ENCODE measurements at places on chromosomes 1 and 21.

DNA sequence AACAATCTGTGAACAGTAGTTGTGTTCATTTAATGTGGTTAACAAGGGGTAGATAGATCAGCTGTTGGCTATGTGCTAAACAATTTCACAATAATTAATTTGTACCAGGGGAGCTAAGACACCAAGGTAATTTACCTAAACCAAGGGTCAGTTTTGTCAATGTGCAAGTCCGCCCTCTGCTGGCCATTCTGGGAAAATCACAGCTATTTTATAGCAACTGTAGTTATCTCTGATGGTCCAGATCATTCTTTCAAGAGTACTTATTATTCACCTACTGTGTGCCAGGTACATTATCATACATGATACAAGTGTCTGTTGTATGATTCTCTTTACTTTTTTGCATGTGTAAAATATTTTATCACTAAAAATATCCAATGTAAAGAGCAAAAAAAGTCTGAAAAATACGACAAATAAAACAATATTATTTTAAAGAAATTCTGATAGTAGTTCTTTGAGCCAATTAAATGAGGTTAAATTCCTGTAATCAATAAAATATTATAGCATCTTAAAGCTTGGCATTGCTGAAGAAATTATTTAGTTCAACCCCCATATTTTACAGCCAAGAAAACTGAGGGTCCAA lies 312.3 kb upstream of the FAM78B start:
- DNase-seq = peak; percentile 28

DNA sequence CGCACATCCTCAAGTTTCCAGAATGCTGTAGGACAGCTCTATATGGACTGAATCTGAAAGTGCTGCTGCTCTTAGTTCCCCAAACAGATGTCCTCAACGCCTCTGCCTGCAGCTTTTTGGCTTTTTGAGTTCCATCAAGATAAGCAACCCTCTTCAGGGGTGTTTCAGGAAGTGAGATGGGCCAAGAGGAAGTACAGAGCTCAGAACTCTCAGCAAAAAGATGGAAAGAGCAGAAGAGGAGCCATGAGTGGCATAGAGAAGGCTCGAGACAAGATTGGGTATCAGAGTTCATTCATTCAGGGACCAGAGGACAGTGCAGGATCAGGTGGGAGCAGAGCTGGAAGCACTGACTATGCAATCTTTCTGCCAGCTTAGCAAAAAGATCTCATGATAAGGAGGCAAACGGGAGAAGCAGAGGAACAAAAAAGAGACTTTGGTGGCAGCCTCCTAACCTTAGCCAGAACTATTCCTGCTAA lies at the start of the genes ADORA3 and TMIGD3:
Gene ADORA3 (minus strand): TSS at position 49 of the 476 bp plus-strand sequence. CDS start 279 bp downstream, outside the sequence.
Gene TMIGD3 (minus strand): TSS at position 49 of the 476 bp plus-strand sequence. CDS start 279 bp downstream, outside the sequence.
- DNase-seq = no peak

GRCh38 chr21:26843933-26844257 lies 1.3 kb downstream of the ADAMTS1 start:
- DNase-seq = peak; percentile 66

GRCh38 chr1:23558140-23558871 lies 995 bp downstream of the ID3 start:
- DNase-seq = peak; percentile 65

- peak; percentile 48 for DNase-seq
These were observed 60.3 kb downstream of the SLC45A1 start for GRCh38 chr1:8378178-8378577.

- DNase-seq = peak; percentile 86
These were observed 37.1 kb upstream of the ARHGEF10L start for GRCh38 chr1:17502326-17502778.

GRCh38 chr1:161771973-161772372 lies 5.9 kb downstream of the ATF6 start:
- no peak for DNase-seq

DNA sequence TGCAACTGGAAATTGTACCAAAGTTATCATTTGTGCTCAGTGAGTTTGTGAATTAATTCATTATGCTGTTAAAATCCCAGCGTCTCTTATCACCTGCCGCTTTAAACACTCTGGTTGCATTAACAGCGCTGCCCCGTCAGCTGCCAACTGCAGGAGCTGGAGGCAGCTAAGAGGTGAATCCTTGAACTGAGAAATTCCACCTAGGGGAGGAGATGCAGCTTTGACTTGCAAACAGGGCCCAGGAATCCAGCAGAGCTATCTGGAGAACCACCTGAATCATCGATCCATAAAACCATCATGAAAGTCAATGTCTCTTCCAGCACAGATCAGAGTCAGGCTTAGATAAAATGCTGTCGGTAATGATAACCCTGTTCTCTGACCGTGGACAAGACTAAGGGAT lies 140.7 kb upstream of the PTBP2 start:
- no peak for DNase-seq

DNA sequence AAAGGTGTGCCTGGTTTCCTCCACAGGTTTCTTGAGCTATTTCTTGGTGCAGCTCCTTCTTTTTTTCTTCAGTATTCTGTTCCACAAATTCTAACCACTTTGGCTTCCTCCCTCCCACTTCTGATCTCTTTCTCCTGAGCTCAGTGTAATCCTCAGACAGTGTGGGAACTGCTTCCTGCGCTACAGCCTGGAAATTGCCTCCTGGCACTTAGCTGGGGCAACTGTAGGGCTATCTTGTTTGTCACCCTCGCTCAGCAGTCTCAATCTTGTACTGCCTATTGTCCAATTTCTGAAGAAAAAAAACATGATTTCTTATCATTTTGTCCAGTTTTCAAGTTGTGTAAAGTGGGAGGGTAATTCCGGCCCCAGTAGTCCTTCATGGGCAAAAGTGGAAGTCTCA lies 24.0 kb upstream of the GALNT2 start:
- no peak for DNase-seq

DNA sequence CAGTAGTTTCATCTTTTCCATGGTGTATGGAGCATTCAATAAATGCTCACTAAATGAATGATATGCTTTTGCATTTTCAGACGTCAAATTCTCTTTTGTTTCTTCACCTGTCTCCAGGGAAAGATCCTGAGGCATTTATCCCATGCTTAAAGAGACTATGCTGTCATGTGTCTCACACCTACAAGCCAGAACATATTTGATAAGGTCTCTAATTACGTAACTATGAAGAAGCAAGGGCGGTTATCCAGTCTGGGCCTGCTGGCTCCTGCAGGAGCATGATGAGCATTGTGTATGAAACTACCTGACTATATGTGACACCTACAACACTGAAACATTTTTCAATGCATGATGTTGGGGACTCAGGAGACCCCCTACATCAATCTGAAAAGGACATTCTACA lies 51.8 kb downstream of the FBXO42 start:
- DNase-seq = no peak

- DNase-seq = no peak
These were observed 58.3 kb downstream of the ERI3 start for GRCh38 chr1:44296806-44297205.

DNA sequence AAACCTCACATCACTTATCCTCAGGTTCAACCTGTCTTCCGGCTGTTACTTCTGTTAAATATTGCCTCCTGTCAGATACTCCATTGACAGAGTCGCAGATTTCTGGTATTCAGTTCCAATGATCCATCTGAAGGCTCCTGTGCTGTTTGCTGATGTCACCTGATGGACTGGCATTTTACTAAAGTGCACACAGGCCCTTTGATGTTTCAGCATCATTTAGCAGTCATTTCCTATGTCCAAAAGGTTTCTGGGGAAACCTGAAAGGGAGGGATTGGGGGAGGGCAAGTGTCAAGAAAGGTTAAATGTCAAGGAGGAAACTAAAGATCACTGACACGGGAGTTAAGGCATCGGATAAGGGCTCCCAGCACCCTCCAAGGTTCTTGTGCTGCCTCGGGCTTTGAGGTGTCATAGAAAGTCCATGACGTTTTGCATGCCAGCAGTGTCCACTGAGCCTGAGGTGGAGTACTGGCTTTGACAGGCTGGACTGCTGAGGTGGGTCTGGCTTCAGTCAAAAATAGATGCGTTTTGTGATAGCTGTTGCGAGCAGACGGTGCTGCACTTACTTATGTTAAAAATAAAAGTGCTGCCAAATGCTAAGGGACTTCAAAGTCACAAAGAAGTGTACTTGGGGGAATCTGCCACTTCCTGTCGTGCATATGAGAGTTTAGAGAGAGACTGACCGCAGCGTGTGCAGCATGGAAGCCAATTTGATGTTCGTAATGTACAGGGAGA lies 30.8 kb downstream of the XCL2 start:
- no peak for DNase-seq

- DNase-seq = peak; percentile 69
These were observed 24.2 kb downstream of the ZBTB18 start for GRCh38 chr1:244075247-244075722.

- no peak for DNase-seq
These were observed 54.8 kb upstream of the SYNC start for GRCh38 chr1:32757213-32757895.

DNA sequence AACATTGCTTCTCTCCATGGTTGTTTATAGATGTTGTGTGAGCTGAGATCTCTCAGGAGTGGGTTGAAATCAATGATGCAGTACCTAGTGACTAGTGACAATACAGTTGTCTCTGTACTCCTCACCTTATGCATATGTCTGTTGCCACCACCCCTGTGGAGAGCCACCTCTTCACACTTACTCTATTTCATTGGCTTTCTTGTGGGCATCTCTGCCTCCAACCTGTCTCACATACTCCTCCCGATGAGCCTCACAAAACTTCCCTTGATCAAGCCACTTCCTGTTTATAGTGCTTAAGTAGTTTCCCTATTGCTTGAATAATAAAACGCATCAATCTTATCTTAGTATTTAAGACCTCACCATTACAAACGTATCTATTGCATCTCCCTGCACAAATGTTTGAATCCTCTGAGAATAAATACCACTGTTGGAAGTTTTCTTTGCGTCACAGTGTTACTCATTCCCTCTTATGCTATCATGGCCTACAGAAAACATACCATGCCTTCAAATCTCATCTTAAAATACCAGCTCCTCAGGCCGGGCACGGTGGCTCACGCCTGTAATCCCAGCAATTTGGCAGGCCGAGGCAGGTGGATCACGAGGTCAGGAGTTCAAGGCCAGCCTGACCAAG lies 54.7 kb upstream of the GREM2 start:
- peak; percentile 7 for DNase-seq

Data from EH (cell line).